ENCODE measurements at places on chromosomes 4 and X.

- DNase-seq = no peak
These were observed 148.9 kb upstream of the RBPJ start for GRCh38 chr4:26171941-26172340.

GRCh38 chr4:88537709-88538108 lies 14.1 kb upstream of the PYURF start:
- DNase-seq = no peak

- no peak for DNase-seq
These were observed 36.9 kb upstream of the GDPD2 start for GRCh38 chrX:70386235-70386634.

- no peak for DNase-seq
These were observed 3.4 kb upstream of the MAOB start for GRCh38 chrX:43885617-43886016.

GRCh38 chrX:39826813-39827543 lies 270.8 kb downstream of the BCOR start:
- DNase-seq = no peak

DNA sequence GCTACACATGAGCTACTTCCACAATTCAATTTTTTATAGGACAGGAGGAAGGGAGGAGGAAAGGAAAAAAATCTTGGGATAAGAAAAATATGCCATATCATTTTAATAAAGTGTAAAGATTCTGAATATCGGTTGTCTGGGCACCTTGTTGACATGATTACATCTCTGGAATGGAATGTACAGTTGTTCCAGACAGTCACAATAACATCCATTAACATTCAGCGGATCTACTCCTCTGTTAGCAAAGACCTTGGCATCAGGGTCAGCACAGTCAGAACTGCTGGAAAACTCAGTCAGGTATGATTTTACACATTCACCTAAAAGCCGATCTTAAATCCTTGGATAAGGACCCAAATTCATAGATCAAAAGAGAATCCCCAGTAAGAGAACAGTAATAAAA lies 85.4 kb upstream of the ARMCX2 start:
- DNase-seq = no peak

DNA sequence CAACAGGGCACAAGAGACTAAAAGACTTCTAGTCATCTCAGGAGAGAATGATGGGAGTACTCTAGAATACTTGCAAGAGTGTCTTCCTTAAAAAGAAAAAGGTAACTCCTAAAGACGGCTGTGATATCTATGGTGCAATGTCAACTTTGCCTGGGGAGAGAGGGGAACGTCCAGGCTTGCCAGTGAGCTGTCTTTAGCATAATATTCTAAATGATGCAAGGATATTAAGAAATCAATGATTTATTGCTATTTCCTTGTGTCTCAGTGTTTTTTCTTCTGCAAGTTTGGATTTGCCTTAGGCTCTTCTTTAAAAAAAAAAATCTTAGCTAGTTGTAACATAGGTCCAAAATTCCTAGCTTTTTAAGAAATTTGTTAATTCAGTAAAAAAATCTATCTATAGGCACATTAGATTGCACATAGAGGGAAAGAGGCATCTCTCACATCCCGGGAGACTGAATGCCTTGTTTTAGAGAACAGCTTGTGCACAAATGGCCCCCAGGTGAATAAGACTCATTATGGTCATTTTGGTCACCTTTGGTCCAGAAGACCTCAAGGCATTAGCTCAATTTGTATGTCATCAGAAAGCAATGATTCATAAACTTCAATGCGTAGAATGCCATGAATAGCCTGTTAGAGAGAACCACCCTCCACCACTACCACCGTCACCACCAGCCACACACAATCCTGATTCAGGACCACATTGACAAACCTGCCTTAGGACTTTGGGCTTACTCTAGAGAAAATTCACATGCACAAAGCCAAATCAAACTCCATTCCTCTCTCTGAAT lies 104.1 kb downstream of the PALLD start:
- no peak for DNase-seq

DNA sequence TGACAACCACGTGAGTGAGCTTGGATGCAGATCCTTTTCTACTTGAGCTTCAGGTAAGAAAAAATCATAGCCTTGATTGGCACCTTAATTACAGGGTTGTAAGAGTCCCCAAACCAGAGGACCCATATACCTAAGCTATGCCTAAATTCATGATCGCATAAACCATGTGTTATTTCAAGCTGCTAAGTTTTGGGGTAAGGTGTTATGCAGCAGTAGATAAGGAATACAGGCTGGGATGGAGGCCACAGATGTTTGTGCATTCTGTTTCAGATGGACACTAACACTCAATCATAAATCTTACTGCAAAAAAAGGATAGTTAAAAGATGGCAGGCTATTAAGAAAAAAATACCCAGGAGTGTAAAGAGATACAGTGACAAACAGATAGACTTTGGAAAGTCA lies 112.3 kb downstream of the ASB9 start:
- DNase-seq = no peak

GRCh38 chr4:1589098-1589497 lies 95.0 kb downstream of the FAM53A start:
- no peak for DNase-seq

GRCh38 chr4:120536884-120537283 lies 385.6 kb downstream of the PRDM5 start:
- no peak for DNase-seq

DNA sequence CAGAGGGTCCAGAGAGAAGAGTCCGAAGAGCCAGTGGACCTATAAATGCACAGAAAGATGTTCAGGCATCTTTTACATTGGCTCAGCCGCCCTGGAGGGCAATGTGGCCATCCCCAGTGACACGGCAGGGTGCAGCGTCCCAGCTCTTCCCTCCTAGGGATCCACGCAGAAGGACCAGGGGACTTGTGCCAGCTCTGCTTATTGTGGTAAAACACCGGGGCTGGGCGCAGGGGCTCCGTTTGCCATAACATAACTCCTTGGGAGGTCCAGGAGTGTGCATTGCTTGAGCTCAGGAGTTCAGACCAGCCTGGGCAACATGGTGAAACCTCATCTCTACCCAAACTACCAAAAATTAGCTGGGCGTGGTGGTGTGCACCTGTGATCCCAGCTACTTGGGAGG lies 70.2 kb downstream of the CPZ start:
- no peak for DNase-seq

DNA sequence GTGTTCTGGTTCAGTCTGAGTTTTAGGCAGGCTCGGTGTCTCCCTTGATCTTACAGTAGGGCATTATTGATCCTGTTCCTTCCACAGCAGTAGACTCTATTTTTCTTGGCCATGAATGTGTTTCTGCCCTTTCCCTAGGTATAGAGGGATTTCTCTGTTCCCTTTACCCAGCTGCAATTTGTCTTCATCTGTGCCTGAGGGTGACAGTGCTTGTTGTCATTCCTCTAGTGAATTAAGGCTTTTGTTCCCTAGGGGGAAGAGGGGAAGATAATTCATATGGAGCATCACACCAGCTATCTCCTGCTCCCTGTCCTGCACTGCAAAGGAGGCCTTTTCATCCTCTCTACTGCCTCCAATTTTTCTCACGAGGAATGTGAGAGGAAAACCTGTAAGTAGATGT lies 39.7 kb upstream of the CXorf51A start:
- no peak for DNase-seq

Data from NCI-H226 (cell line).